ENCODE measurements at places on chromosomes 5 and 9.

- DNase-seq, result no peak
These were observed 789 bp downstream of the DOK3 start for GRCh38 chr5:177508837-177509236.

- DNase-seq, result no peak
These were observed 748 bp downstream of the LCN9 start for GRCh38 chr9:135663857-135664256.

- no peak for DNase-seq
These were observed 82.0 kb upstream of the TTC23L start for GRCh38 chr5:34756781-34757624.

GRCh38 chr5:81632679-81633078 lies 118.2 kb downstream of the SSBP2 start:
- no peak for DNase-seq
